Mucosa of gallbladder (tissue), 1 donor: ENCODE measurements at places on chromosomes 1 and 21.
A peak's percentile ranks its signal among the peaks of the same experiment; 100 is the strongest.

DNA sequence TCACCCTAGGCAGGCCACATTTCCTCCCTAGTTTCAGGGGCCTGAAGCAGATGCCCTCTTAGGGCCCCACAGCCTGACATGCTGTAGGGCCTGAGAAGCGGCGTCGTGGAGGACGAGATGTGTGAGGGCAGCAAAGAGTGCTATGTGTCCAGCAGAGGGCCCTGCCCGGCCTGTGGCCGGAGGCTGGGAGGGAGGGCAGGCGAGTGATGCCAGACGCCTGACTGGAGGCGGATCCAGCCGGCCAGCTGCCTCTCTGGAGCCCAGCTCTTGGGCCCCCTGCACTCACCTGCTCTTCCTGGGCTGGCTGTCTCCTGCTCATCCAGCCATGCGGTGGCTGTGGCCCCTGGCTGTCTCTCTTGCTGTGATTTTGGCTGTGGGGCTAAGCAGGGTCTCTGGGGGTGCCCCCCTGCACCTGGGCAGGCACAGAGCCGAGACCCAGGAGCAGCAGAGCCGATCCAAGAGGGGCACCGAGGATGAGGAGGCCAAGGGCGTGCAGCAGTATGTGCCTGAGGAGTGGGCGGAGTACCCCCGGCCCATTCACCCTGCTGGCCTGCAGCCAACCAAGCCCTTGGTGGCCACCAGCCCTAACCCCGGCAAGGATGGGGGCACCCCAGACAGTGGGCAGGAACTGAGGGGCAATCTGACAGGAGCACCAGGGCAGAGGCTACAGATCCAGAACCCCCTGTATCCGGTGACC, at the start of gene GPR37L1:
TSS of gene GPR37L1 (plus strand) at position 279 of the 697 bp plus-strand sequence. CDS start at position 326, 47 bp downstream.
- no peak for DNase-seq

DNA sequence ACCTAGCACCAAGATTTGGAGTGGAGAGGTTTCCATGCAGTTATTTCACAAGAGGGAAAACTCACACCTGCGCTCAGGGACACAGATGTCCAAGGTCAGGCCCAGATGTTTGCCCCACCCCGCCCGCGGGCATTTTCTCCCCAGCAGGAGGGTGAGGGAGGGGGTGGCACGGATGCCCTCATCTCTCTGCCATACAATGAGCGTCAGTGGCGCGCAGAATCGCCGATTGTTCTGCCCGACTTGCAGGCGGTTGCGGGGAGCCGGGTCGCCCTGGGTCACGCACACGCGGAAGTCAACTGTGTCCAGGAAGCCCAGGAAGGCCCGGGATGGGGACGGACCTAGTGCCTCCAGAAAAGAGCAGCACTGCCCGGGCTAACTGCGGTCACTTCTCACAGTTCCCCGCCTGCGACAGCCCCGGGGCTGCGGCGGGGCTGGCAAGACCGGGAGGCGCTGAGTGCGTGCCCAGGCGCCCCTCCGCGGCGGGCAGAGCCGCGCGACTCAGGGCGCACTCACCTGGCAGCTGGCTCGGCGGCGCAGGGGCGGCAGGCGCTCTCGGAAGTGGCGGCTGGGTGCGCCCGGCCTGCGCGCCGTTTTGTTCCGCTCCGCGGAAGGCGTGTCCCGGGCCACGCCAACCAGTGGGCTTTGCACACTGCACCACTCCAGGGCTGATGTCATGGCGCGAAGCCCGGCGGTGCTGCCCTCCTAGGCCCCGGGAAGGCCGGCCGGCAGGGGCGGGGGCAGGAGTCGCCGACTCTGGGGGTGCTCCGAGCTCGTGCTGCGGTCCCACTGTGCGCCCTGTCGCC, at the start of gene CSRP1:
TSS of gene CSRP1 (minus strand) at position 567 of the 803 bp plus-strand sequence. CDS start 10,820 bp downstream, outside the sequence.
- peak; percentile 84 for DNase-seq

DNA sequence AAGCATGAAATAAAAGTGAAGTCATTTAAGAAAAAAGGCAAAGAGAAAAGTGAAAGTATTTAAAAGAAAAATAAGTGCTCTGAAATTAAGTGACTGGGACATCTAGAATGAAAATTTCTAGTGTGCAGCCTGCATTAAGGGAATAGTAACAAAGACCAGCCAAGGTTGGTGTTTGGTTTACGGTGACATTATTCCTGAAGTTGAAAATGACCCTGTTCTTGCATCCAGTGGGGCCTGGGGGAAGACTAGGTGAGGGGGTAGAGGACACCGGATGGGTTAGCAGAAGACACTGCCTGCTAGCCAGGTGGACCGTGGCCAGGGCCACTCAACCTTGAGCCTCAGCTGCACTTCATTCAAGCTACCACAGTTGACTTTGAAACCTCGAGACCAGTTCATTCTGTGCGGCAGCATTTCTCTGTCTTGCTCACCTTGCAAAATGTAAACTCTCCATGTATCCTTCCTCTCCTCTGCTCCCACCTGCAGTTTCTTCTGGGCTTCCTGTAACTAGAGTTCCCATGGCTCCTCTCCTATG, 14.3 kb upstream of the KCNK1 start:
- no peak for DNase-seq

- DNase-seq = no peak
These were observed 242.2 kb upstream of the DMRTA2 start for GRCh38 chr1:50665413-50665812.

DNA sequence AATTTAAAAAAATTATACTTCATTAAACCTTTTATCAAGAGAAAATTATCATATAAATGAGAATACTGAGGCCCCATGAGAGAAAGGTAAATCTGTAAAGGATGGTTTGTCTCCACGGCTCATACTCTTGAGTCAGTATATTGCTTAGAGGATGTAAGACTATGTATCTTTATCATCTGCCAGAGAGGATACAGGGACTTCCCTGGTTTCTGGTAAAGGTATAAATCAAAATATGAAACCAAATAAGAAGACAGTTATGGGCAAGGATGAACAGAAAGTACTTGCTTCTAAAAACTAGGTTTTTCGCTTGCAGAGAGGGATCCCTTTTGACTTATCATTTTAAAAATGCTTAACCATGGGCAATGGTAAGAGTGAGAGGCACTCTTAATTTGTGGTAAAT, 112.4 kb downstream of the POU2F1 start:
- no peak for DNase-seq

DNA sequence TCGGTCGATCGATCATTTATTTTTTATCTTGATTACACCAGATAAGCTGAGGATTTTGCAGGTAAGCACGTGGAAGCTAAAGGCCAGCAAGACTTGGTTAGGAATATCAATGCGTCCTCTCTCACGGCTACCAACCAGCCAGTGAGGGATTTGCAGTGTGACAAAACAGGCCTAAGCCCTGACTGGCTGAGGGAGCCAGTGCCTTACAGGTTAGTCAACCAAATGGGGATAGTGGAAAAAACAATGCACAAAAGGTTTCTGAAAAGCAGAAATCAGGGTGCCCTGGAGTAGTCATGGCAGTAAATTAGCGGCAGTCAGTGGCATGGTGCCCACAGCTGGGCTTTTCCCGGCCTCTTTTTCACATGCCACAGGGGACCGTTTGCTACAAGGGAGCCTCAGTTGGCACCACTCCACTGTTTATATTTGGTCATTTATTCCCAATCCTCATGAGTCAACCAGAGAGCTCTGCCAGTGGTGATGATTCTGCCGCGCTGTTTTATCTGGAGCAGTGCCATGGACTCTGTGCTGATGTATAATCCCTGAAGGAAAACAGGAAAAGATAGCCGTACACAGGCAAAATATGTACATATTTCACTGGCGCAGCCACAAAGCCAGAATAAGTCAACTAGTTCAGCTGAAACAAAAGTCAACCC, 167.6 kb downstream of the RHOU start:
- DNase-seq = peak; percentile 96

DNA sequence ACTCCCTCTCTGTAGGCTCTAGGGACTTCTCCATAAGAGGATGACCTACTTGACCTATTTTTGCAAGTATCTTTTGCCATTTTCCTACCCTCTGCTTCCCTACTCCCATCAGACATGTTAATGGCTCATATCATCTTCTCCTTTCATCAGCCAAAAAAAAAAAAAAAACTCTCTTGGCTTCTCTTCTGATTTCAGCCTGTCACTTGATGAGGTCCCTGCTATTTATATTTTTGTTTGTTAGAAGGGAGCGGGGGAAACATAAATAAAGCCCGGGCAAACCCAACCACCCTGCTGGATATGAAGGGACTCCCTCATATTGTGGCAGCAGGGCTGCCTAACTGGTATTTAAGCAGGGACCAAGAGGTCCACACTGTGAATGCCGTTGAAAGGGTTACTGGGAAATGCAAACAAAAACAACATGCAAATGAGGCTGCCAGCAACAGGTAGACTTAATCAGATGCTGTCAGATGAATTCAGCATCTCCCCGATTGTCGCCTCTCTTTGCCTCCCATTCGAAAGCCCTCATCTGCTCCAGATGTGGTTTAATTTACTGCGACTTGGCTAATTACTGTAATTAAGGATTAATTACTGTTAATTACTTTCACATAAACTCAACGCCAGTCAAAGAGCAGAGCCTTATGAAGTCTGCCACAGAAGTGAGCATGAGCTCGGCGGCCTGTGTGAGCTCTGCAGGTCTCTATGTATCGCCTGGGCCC, 172.3 kb downstream of the PBX1 start:
- no peak for DNase-seq

GRCh38 chr1:82465024-82465423, 664.3 kb downstream of the ADGRL2 start:
- DNase-seq = no peak

DNA sequence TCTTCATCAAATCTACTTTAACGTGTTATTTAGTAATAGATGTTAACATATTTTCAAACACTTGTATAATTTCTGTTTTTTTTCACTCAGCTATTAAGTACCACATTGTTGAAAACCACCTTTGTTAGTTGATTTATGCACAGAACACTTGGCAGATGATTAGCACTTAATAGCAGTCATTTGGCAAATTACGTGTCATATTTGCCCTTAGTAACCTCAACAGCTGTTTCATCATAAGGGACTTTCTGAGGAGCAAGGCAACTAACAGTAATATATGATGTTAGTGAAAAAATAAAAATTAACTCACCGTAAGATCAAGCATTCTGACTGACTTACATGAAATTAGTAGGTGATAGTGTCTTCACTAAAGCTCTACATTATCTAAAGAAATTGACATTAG, 186.4 kb downstream of the HMCN1 start:
- DNase-seq = no peak

GRCh38 chr21:46114963-46115362, 17.1 kb downstream of the COL6A2 start:
- DNase-seq = no peak

GRCh38 chr1:163610486-163610885, 288.7 kb downstream of the NUF2 start:
- DNase-seq = no peak

DNA sequence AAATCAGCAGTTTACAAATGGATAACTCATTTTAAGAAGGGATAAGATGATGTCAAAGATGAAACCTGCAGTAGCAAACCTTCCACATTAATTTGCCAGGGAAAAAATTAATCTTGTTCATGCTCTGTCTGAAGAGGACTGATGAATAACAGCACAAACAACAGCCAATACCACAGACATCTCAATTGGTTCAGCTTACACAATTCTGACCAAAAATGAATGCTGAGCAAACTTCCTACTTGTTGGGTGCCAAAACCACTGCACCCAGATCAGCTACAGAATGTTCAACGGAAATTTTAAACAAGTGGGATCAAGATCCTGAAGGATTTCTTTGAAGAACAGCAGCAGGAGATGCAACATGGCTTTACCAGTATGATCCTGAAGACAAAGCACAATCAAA, 98.3 kb downstream of the COQ8A start:
- no peak for DNase-seq

DNA sequence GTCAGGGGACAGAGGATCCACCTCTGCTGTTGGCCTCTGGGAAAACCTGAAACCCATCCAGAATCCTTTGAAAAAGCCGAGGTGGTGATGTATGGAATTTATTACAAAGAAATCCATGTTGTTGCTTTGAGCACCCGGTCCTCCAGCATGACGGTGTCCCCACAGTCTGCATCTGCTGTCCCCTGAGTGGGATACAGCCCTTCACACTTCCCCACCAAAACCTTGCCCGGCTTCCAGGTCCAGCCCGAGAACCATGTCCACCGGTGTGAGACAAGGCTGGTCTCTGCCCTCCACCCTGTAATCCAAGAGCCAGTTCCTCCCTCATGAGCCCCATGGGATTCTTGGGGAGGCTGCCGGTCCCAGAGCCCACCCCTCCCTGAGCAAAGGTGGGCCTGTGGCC, 70.5 kb downstream of the STUM start:
- DNase-seq = no peak

GRCh38 chr21:31710586-31710985, 21.3 kb downstream of the SCAF4 start:
- DNase-seq = no peak
